ENCODE measurements at places on chromosomes 16 and 17.

DNA sequence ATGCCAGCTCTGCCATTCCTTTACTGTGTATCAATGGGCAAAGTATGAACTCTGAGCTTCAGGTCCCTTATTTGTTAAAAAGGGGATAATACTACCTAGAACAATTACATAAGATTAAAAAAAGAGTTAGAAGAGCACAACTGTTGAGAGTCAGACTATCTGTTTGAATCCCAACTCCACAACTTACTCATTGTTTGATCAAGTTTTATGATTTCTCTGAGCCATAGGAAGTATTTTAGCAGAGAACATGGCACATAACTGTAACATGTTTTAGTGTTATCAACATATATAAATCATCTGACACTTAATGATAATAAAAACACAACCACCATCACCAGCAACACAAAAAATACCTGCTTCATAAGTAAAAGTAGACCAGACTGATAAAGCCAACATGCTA, 421.3 kb downstream of the ZFHX3 start:
- DNase-seq: no peak

GRCh38 chr17:17815062-17815406, 21.8 kb downstream of the SREBF1 start:
- DNase-seq: no peak

- no peak for DNase-seq
These were observed 46.6 kb upstream of the ERN1 start for GRCh38 chr17:64176556-64176955.

GRCh38 chr16:58128711-58129096, 477 bp downstream of the CFAP20 start:
- DNase-seq: peak; percentile 64

Measured in sciatic nerve (tissue), 2 donors.